NCI-H446 (cell line): ENCODE measurements at places on chromosomes 1 and 21.

DNA sequence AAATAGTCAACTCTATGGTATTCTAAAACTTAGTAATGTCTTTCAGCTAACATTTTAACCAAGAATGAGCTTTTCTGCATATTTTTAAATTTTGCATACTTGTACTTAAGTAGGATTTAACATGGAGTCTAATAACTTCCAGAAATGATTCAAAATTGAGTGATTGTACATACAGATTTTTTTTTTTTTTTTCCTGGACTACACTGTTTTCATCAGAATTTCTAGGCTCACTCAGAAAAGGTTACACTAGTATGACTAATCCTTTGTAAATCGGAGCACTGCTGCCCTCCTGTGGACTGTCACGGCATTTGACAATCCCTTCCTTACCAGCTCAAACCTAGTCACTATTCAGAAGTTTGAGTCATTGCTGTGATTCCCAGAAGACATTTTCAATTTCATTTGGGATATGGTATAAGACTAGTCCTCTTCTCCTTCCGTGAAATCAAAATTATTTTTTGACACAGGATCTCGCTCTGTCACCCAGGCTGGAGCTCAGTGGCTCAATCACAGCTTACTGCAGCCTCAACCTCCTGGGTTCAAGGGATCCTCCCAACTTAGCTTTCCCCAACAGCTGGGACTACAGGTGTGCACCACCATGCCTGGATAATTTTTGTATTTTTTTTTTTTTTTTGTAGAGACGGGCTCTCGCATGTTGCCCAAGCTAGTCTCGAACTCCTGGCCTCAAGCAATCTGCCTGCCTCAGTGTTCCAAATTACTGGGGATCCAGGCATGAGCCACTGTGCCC, 45.5 kb downstream of the CD46 start:
- peak; percentile 81 for DNase-seq

DNA sequence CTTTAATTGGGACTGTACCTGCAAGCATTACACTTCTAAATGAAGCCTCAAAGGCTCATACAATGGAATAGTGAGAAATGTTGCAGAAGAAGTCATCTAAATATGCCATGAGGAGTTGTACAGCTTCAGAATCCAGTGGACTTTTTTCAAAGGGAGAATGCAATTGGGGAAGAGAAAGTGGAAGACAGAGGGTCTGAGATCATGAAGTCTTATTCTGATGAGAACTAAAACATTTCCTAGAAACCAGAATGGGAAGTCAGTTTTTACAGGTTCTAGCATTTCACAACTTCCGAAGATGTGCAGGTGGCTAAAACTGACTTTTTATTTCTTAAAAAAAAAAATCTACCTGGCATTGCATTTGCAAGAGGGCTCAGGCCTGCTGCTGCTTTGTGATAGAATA, 424.4 kb upstream of the RUNX1 start:
- no peak for DNase-seq

- no peak for DNase-seq
These were observed 128.5 kb upstream of the ZNHIT6 start for GRCh38 chr1:85836736-85837135.

DNA sequence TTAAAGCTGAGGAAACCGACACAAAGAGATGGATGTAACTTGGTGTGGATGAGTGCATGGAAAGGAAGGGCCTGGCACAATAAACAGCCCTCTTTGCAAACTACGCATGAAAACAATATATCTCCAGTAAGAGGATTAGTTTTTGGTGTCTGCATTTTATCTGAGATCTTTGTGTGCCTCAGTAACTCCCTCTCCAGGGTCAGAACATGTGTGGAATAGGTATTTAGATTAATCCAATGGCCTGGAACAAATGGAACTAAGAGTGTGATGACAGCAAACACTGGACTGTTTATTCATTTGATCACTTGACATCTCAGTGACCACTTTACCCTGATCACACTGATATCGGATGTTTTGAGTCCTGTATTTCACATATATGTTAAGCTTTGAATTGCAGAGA, 45.3 kb downstream of the AKNAD1 start:
- no peak for DNase-seq

DNA sequence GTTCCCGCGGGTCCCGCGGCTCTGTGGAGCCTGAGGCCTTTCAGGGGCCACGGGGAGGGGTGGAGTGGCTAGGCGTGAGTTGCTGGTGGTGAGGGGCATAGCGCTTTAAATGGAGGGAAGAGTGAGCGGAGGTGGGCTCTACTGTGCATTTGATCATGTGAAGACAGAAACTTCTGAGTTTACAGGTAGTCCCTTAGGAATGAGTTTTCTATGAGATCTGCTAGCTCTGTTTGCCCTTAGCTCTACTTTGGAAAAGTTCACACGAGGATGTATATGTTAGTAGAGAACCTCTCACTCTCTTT, 593 bp downstream of the ST6GALNAC3 start:
- DNase-seq = no peak

- no peak for DNase-seq
These were observed 31.3 kb downstream of the CNIH3 start for GRCh38 chr1:224647449-224647848.

GRCh38 chr1:1947493-1947892, 28.4 kb upstream of the TMEM52 start:
- no peak for DNase-seq

GRCh38 chr1:207919523-207920170, 8.7 kb upstream of the CD34 start:
- peak; percentile 19 for DNase-seq

GRCh38 chr1:67840449-67840848, 7.2 kb upstream of the GNG12 start:
- DNase-seq = no peak

GRCh38 chr1:2378441-2378851, 12.9 kb downstream of the MORN1 start:
- no peak for DNase-seq

DNA sequence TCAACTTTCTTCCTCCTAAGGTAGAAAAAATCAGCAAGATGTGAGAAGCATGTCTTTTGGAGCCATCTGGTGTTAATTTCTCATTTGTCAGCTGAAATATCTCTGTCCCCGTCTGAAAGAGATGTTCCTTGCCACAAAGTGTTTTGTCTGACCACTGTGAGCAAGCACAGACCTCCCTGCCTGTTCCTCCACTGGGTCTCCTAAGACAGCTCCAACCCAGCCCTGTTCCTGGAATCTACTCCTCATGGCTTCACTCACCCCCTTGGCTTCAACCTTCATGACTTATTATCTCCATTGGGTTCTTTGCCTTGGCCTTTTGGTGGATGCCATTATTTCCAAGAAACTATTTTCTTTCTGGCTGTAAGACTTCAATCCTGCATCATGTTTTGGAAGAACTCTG, 65.7 kb upstream of the CACHD1 start:
- DNase-seq = no peak

DNA sequence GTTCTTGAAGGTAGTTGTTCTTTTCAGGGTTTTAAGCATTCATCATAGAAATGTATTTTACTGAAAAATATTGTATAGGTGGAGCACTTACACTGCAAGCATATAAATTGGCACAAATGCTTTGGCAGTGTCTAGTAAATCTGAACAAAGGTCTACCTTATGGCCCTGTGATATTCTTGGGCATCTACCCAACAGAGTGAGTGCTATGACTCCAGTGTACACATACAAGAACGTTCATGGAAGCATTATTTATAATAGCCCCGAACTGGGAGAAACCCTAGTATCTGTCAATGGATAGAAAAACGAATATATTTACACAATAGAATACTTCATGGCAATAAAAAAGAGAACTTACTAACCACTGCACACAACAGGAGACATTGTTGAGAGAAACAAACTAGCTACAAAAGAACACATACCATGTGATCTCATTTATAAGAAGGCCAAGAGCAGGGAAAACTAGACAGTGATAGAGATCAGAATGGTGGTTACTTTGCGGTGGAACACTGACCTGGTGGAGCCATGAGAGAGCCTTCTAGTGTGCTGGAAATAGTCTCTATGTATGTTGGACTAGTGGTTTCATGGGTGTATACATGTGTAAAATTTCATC, 96.0 kb downstream of the MAB21L3 start:
- no peak for DNase-seq
